ENCODE measurements at places on chromosomes 11 and 22.

- peak; percentile 86 for DNase-seq
These were observed at the start of gene DEPDC7 for GRCh38 chr11:33015621-33016551. Gene DEPDC7, plus strand, starts transcription at chr11:33015878. Its CDS starts 78 bp downstream, at chr11:33015956.

GRCh38 chr11:47338396-47339241, 13.9 kb downstream of the MYBPC3 start:
- DNase-seq: no peak

DNA sequence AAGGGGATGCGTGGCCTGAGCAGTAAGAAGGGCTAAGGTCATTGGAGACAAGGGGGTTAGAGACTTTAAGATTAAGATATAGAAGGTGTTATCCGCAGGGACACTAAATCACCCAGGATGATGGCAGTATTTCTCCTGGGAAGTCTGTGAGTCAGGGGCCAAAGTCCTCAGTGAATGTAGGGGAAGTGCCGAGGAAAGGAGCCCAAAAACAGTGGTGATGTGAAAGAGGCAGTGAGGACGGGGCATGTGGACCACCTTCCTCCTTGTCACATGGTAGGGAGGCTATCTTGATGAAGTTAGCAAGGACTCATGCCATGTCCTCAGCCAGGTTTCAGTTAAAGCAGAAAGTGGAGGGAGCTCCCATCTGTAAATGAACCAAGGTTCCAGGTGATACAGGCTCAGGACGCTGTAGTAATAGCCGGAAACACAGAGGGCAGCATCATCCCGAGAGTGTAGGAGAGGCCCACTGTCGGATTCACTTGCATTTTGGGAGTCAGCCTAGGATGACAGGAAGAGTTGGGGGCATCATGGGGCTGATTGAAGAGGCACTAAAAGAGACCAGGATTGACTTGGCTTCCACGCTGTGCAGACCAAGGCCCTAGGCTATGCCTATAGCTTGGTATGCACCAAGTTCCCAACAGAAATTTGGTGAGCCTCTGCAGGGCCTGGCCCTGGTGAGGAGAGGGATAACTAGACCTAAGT, 33.5 kb downstream of the WEE1 start:
- DNase-seq: no peak

- DNase-seq: no peak
These were observed 17.8 kb upstream of the RAPSN start for GRCh38 chr11:47466701-47467250.

GRCh38 chr11:113926273-113927197, 21.9 kb downstream of the HTR3B start:
- peak; percentile 47 for DNase-seq

DNA sequence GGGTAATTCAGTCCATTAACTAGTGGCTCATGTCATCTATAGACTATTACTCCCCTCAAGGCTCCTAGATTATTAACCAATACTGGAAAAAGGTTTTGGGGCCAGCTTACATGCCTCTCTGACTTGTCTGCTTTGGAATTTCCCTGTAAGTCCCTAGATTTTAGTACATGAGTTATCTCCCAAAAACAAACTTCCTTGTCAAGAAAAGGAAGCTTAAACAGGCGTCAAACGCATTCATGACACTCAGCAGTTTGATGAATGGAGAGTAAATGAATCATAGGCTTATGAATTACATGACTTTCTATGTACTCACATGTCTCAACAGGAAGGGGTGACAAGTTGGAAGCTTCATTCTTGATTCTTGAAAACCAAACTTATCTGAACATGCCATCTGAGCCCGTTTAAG, 70.8 kb downstream of the BLID start:
- DNase-seq: peak; percentile 81

- no peak for DNase-seq
These were observed 453.9 kb downstream of the BRD1 start for GRCh38 chr22:49373801-49374226.

DNA sequence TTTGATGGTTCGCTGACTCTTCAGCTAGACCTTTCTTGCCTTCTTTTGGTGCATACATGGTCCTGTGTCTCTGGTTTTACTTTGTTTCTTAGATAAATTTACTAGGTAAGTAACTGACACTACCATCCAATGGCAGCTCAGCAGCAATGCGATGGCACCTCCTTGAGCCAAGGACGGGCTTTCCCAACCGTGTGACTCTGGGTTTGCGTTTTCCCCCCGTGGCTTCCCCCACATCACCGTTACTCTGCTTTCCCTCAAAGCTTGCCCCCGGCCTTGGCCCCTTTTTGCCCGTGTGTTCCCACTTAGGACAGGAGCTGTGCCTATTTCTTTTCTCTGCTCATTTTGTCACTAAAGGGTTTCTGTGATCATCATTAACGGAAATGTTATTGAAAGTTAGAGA, 41.5 kb downstream of the TBC1D22A start:
- DNase-seq: no peak

GRCh38 chr11:71395263-71395560, 53.0 kb downstream of the DHCR7 start:
- no peak for DNase-seq

DNA sequence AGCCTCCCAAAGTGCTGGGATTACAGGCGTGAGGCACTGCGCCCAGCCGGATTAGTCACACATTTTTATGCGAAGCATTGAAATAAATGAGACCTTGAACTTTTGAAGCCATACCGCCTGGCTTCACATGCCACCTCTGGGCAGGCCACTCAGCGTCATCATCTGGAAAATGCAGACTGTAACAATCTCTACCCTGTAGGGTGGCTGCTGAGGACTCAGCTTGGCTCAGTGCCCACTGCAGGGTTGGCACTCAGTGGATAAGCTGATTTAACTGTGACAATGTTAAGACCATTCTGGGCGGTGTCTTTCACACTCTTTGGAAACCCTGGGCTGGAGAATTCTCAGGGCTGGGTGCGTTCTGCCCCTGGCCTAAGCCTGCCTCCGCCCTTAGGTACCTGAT, 8.5 kb downstream of the SH3BP1 start:
- DNase-seq: no peak
